ENCODE measurements at places on chromosomes 3 and 15.

- DNase-seq, result no peak
These were observed 1312.6 kb downstream of the ROBO1 start for GRCh38 chr3:78455166-78455565.

DNA sequence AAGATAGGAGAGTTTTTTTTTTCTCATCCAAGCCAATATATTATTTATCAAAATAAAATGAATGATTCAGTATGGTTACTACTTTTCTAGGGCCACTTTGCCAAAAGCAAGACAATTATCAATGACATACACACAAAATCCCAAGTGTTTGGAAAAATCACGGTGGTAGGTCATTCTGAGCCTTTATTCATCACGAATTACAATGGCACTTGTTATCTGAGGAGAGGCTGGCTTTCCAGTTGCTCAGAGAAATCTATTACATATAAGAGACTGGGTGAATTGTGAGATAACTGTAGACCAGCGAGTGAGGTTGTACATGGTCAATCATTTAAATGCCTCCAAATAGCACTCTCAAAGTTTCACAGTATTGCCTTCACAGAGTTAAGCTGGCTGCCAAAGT, 20.4 kb upstream of the FGF12 start:
- no peak for DNase-seq

- DNase-seq, result no peak
These were observed 193.3 kb upstream of the PROK2 start for GRCh38 chr3:71978150-71978721.

GRCh38 chr3:59831394-59831793, 781.6 kb upstream of the CFAP20DC start:
- no peak for DNase-seq

DNA sequence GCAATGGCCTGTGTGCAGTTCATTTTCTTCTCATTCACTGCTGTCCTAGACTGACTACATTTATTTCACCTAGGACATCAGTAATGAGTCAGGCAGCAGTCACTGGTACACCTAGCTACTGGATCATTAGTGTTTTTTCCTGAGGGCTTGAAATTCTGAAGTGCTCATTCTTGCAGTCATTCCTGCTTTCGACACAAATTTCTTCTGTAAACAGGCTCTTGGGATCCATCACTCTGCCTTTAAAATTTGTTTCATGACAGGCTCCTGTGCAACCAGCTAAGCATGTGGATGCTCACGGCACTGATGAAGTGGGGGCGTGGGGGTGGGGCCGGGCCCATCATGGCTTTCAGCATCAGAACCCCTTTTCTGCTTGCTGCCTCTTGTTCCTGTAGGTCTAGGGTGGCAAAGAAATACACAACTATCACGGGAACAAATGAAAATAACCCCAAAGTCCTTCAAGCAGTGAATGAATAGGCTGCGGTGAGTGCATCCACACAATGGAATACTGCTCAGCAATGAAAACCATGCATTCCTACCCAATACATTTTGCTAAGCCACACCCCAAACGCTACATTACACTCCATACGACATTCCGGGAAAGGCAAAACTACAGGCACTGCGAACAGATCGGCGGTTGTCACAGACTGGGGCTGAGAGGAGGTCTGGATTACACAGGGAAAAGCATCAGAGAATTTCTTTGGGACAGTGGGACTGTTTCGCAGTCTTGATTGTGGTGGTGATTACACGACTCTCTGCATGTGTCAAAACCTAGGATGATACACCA, 9.3 kb upstream of the MELTF start:
- no peak for DNase-seq

All from stimulated activated CD4-positive, alpha-beta T cell treated with anti-CD3 and anti-CD28 coated beads, Interleukin-4, amount 100 ng/mL, for 48 hours (primary cell).